NAMALWA (cell line): ENCODE measurements at places on chromosomes 12 and 14.

- DNase-seq: no peak
These were observed 808.7 kb downstream of the NRXN3 start for GRCh38 chr14:78978896-78979295.

GRCh38 chr14:23663711-23664110 is 27.5 kb downstream of the DHRS2 start:
- DNase-seq: no peak

GRCh38 chr12:46489951-46490388 is 117.4 kb upstream of the SLC38A2 start:
- no peak for DNase-seq

DNA sequence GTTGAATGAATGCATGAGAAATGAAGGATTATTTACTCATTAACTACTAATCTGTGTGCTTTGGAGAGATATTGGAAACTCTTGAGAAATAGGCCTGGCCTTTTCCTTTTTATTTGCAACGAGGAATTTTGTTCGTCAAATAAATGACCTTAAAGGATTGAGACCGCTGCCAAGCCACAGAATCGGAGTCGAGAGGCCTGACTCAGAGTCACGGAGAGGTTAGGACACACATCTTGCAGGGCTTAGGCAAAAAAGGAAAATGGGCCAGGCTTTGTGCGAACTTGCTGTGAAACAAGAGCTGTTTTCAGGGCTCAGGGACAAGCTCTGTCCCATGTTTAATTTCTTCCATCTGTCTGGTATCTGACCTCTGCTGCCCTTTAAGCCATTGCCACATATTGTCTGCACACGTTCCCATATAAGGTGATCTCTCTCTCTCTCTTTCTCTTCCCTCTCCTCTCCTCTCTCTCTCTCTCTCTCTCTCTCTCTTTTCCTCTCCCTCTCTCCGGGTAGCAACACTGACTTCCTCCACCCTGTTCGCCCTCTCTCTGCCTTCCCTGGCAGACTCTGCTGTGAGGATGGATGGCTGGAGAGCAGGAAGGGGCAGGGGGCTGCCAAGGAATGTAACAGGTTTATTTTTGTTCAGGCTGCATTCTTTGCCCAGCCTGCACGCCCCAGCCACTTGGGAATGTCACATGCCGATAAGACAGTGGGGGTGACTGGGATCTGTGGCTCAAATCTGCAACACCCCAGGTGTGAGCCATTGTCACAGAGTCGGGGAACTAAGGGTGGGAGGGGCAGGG is 14.9 kb upstream of the IFT81 start:
- no peak for DNase-seq

- peak; percentile 40 for DNase-seq
These were observed 13.0 kb upstream of the P2RX4 start for GRCh38 chr12:121196902-121197301.

DNA sequence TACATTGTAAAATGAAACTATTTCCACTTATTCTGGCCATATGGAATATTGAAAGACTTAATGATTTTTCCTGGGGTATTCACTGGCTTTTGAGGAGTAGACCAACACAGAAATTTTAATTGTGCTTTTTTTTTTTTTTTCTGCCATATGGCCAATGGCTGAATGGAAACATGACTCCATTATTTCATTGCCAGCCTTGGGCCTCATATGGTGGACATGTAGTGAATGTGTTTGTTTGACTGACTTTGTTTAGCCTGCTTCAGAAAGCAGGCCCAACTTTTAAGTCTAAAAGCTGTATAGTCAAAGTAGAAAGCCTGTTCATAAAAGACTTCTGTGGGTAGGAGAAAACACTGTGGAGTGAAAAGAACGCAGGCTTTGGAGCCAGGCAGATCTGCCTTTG is 2.4 kb downstream of the GNG2 start:
- DNase-seq: no peak

DNA sequence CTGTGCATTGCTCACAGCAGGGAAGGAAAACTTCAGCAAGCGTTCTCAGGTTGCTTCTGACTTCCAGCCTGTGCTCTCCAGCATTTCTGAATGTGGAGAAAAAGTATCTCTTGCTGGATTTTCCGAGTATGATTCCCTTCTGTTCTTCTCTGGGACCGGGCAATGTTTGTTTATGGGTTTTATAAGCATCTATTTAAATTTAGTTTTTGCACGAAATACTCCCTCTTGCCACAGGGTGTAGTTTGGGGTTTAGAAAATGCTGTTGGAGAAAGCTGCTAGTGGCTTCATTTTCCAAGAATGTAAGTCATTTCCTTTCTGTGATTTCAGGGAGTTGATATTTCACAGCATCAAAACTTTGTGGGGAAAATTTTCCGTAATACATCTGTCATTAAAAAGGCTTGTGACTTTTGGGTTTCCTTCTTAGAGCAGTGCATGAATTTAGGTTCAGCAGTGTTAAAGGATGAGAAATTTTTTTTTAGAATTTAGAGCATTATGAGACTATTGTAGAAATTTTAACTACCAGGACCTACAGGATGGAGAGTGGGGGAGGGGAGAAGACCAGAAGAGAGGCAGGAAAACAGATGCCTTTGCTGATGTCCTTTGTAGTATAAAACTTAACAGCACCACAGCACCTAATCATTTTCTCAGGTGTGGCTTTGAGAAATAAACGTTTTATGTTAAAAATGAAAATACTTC is 1.5 kb downstream of the FRMD6 start:
- DNase-seq: peak; percentile 39

DNA sequence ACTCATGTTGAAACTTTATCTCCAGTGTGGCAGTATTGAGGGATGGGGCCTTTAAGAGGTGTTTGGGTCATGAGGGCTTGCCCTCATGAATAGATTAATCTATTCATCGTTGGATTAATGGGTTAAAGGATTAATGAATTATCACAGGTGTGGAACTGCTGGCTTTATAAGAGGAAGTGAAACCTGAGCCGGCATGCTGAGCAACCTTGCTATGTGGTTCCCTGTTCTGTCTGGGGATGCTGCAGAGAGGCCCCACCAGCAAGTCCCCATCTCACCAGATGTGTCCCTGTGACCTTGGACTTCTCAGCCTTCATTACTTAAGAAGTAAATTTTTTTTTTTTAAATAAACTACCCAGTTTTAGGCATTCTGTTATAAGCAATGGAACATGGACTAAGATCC is 109.6 kb downstream of the DYRK2 start:
- DNase-seq: peak; percentile 79

DNA sequence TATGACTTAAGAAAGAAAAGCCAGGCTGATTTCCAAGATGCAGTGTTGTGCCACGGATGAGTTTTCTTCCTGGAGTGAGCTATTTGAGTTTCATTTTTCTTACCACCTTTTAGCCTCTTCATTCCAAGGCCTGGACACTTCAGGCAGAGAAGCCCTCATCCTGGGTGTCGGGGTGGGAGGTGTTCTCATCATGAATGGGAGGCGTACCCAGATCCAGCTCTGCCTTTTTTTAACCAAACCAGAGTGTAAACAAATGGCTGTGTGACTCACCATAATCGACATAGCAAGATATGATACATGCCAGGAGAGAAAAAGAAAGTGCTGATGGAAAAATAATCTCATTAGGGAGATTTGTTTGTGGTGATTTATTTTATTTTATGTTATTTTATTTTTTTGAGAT is 79.9 kb downstream of the ARF6 start:
- no peak for DNase-seq

- no peak for DNase-seq
These were observed 17.5 kb downstream of the RASSF3 start for GRCh38 chr12:64627771-64628170.

DNA sequence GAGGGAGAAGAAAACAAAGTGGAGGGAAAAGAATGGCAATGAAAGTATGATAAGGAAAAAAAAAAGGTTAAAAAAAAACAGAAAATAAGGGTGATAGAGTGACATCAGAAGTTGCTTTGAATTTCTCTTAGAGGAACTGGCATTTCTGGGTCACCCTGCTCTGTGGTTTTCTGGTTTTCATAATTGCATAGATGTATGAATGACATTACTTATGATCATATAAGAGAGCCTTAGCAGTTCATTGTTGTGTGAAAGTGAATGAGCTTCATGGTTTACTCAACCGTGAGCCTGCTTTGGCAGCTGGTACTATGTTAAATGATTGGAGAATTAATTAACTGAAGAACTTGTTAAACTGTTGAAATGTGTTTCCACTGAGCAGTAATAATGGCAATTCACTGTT is 336.4 kb upstream of the FBXO33 start:
- no peak for DNase-seq

DNA sequence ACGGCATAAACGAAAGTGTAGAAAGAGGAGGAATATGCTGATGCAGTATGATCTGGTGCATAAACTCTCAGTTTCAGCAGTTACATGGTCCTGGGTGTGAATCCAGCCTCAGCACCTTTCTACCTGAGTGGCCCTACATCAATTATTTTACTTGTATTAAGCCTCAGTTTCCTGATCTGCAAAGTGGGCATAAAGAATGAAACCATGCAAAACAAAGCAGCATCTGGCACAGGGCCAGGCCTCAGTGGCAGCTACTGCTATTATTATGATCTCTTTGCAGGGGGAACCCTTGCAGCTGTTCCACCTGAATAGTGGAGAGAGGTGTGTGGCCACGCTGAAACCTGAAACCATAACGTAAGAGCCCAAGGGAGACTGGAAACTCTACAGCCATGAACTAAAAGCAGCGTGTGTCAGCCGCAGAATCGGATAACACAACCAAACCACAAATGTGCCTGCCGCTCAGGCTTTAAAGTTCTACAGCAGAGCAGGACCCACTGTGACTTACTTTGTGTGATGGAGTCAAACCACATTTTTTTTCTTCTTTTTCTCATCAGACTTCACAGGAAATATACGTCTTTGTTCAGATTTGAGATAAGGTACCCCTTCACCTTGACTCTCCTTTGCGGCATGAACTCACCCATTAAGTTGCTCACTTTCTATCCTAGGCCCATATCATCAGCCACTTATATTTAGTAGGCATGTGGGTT is 29.2 kb upstream of the FOS start:
- peak; percentile 60 for DNase-seq

GRCh38 chr12:47980197-47980596 is 16.8 kb downstream of the TMEM106C start:
- DNase-seq: no peak

DNA sequence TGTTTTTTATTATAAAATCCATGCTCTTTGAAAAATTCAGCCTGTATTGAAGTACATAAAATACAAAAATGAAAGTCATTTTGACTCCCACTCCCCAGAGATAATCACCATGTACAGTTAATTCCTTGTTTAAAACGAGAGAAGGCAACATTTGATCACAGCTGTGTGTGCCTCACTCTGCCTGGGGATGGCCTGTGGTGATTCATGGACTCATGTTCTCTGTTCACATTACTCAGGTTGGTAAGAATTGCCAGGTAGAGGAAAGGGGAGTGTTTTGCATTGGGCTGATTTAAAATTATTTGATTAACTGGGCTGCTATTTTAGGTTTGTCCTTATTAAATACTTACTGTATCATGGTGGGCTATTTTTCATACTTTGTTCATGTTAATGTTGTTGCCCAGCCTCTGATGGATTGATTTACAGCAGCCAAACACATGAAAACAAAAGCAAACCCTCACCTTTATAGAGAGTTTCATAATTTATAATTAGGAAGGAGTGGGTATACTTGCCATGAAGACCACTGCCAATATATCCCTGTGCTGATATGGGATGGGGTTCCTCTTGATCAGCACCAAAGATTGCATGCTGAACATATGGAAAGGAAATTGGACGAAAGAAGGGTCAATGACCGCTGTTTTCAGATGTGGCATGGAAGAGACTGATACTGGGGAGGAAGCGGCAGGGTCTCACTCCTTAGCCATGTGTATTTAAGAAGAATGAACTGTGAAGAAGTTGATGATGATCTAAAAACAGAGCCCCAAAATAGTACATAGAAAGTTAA is 3.0 kb downstream of the ZBTB1 start:
- no peak for DNase-seq

DNA sequence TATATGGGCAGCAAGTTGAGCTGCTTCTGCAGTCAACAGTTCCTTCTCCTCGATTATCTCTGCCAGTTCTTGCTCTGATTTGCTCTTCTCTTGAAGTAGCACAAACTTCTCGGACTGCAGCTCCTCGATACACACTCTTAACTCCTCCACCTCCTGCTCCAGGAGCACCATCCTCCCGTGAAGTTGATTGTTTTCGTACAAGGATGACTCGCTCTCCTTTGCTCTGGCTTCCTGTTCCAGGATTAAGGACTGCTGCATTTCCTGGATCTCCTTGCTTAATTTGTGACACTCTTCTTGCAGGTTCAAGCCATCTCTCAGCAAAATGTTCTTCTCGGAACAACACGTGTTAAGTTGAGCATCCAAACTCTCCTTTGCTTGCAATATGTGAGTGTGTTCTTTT is 56.2 kb upstream of the VPS33A start:
- no peak for DNase-seq

DNA sequence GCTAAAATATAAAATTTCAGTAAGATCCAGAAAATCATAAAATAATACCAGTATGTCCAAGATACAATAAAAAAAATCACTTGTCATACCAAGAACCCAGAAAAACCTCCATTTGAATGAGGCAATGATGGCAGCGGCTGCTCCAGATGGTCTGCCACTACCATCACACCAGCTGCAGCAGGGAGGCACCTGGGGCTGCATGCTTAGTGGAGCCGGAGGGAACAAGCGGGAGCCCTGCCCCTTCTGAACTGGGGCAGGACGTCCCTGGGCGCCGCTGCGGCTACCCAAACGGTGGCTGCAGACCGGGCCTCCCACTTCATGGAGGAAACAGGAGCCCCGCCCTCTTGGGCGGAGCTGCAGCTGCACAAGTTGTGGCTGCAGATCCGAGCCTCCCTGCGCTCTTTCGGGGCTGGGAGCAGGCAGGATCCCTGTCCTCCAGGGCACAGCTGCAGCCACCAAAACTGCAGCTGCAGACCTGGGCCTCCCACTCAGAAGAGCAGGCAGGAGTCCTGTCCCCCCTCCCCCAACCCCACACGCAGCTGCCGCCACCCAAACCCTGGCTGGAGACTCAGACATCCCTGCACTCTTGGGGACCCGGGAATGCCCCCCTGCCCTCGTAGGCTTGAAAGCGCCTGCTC is 36.1 kb upstream of the OR5AU1 start:
- DNase-seq: peak; percentile 92

DNA sequence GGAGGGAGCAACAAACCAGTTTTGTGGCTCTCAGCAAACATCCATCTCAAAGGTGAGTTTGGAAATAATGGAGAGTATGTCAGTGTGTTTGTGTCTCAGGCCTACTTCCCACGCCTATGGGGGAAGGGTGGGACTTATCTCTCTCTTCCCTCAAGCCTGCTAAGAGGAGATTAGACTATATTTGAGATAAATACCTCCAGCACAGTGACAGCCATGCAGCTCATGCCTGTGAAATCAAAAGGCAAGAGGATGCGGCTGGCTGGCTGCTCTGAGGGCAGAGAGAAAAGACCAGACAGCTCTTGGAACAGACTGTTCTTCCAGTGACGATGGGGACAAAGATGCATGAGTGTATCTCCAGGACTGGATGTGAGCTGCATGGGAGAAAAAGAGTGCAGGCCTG is 14.7 kb upstream of the POC1B start:
- no peak for DNase-seq

DNA sequence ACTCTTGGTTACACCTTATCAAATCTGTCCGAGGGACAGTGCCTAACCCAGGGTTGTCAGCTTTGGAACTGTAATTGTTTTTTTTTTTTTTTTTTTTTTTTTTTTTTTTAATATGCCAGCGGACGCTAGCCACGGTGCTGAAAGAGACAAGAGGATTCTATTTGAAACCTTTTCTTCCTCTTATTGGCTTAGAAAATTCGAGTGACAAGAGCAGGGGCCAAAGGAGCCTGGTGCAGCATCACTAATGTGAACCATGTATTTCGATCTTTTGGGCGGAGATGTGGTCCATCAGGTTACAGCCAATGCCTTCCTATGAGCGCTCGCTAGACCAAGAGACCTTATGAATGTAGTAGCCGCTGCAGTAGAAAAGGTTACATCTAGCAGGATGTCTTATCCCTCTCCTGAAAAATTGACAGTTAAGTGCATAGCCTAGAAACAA is 922 bp downstream of the PTPRR start:
- no peak for DNase-seq
